T-helper 17 cell (primary cell): ENCODE measurements at places on chromosomes 6 and 20.

- no peak for DNase-seq
Measured at GRCh38 chr6:137001977-137002302, 42.8 kb downstream of the IL20RA start.

- DNase-seq = no peak
Measured at GRCh38 chr6:19752746-19753145, 84.4 kb upstream of the ID4 start.

DNA sequence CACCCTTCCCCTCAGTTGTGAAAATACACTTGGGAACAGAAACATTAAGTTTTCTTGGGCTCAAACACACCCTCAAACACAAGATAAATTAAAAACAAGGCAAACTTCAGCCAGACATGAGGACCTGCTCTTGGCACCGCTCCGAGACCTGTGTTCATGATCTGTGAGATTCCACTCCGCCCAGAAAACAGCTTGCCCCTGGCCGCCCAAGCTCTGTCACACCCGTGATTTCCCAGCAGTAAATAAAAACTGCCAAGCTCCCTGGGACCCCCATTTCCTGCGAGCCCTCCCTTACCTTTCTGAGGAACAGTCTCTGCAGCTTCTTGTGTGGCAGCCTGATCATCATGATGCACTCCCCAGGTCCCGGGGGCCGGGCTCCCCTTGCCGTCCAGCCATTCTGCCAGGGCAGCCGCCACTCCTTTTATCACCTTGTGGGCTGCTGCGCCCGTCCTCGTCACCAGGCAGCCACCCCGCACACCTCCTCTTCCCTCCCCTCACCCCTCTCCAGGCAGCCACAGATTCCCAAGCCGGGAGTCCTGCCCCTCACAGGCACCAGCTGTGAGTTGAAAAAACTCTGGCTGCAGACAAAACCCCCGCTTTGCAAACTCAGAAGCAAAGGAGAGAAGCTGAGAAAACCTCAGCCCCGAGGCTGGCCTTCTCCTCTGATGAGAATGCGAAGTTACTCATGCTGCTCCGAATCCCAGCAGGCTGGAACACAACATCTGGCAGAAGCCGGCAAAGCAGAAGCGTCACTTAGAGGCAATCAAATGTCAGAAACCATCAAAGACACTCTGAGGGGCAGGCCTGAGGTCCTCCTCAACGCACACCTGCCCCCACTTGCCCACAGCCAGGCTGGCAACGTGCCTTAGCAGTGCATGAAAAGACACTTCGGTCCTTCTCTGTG, 130.4 kb upstream of the RPS6KA2 start:
- no peak for DNase-seq

GRCh38 chr6:13400772-13401171, 72.4 kb upstream of the TBC1D7 start:
- no peak for DNase-seq
